ENCODE measurements at places on chromosomes 7 and 10.
A peak's percentile ranks its signal among the peaks of the same experiment; 100 is the strongest.

- DNase-seq: peak; percentile 84
Observed at GRCh38 chr7:42690794-42691639, 220.9 kb downstream of the C7orf25 start.

DNA sequence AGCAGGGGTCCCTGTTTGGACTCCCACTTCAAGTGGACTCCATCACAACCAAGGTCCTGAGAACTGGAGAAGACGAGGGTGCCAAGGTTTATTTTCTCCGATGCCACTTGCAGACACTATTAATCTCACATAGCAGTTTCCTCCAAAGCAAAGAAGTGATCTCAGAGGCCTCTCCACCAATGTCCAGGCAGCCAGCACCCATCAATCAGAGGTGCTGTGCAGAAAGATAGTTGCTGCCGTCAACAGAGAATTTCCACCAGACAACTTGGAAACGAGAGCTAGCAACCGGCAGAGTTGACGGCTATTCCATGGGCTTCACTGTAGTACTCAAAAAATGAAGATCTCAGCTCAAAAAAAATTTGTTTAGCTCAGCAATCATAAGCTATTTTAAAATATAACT, 438.6 kb upstream of the PFKP start:
- DNase-seq: no peak

DNA sequence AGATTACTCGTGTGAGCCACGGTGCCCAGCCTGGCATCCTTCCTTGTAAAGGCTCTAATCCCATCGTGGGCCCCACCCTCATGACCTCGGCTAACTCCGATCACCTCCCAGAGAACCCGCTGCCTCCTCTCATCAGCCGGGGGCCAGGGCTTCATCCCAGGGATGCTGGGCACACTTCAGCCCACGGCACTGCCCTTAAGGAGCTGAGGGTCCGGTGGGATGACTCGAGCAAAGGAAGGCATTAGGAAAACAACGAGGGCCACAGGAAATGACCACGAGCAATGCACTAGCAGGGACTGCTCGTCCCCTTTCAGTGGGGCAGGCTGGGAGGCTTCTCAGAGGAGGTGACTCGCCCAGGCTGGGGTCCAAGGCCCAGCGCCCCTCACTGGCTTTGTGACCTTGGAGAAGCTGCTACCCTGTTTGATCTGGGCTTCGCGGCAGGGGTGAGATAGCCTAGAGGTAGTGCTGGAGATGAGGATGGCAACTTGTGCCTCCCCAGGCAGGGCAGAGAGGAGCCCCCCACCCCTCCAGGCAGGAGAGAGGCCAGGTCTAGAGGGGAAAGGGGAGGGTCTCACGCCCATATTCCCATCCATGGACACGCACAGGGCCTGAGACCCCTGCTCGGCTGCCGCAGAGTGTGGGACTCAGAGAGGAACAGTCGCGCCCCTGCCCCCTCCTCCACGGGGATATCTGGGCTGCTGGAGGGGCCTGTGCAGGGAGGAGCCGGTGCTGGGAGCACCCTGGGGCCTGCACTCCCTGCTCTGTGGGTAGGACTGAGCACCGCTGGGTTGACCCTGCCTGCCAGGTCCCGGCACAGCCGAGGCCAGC, 26.8 kb downstream of the ELFN1 start:
- DNase-seq: no peak

DNA sequence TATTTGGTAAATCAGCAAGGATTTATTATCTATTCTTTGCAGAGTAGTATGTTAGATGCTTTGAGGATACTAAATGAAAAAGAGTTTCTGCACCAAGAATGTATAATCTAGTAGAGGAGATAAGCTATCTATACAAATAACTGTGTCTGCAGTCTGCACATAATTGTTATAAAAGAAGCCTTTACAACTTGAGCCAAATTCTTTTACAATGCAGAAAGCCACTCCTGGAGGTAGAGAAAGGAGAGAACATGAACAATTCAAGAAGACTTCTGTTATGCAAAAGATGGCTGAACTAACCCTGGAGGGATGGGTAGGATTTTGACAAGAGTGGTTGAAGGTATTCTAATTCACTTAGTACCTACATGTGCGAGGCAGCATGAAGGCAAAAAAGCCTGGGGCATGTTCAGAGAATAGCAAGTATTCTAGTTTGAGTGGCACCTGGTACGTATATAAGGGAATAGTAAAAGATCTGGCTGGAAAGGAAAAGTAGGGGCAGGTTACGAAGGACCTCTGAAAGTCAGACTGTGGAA, 251.1 kb upstream of the KAT6B start:
- no peak for DNase-seq

DNA sequence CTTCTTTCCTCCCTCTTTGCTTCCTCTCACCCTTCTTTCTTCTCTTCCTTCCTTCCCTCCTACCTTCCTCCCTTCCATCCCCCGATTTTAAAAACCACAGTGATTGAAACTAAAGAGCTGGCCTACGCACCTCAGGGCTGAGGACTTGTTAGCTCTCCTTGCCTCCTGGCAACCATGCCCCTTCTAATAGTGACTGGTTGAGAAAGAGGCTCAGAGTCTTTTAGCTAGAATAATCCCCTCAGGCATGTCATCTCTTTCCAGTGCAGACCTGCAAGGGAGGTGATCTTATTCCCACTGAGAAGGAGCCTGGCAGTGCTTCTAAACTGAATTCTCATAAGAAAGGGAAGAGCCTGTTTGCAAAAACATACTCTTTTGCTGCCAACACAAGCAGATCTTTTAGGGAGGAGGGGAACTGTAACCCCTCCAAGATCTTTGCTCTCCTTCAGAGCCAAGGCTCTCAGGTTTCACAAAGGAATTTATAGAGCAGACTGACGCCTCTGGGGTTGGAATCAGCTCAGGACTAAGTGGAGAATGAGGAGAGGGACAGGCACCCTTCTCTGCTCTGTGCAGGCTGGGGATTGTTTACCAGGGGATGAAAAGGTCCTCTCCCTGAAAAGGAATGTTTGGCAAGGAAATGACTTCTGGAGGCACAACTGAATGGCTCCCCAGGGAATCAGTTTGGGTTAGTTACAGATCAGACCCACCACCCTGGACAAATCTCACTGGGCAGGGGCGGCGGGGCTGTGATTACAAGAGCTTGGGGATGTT, 9.4 kb upstream of the ANKRD1 start:
- DNase-seq: no peak

DNA sequence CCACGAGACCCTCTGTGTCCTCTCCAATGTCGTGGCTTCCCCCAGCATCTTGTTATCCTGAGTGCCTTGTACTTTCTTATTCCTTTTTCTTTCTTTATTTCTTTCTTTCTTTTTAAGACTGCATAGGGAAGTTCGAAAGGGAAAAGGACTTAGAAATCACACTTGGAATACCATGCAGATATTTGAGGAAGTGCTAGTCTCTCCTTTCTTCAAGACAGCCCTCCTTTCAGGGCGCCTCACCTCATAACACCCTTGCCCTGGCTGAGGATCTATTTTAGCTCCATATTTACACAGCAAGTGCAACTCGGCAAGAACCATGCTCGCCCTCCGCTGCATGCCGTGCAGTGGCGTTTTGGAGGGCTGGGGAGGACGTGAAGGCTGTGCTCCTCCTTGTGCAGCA, 232.3 kb upstream of the GLI3 start:
- DNase-seq: no peak

DNA sequence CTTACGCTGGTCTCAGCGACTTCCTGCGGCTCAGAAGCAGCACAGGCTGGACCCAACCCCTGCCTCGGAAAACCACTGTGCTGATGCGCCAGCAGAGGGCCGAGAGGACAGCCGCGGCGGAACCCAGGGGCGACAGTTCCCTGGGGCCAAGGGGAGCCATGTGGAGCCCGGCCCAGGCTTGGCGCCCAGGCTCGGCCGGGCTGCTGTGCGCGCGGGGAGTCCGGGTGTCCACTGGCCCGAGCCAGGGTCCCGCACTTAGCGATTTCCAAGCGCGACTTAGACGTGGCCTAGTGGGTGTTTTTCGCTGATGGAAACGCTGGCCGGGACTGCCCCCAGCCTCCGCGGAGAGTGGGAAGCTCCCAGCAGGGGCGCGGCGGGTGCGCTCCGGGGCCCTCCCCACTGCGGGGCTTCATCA, 18.6 kb upstream of the ZNF32 start:
- peak; percentile 33 for DNase-seq

DNA sequence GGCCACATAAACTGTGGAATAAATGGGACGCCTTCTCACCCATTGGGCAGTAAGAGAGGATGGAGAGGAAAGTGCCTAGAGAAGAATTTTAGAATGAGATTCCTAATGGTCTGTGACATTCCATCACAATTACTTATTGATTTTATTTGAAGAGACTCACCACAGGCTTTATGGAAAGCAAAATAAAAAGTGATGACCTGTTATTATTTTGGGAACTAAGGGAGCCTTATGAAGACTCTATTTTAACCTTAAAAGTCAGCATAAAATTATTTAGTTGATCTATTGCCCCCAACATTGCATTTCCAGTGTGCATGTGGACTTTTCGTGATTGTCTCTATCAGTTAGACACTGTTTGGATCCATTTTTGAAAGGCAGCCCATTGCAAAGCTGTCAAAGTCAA, 107.5 kb downstream of the PCLO start:
- no peak for DNase-seq

- no peak for DNase-seq
Observed at GRCh38 chr10:99297033-99297432, 32.1 kb upstream of the CNNM1 start.

- DNase-seq: no peak
Observed at GRCh38 chr10:102595293-102595692, 49.0 kb upstream of the TRIM8 start.

DNA sequence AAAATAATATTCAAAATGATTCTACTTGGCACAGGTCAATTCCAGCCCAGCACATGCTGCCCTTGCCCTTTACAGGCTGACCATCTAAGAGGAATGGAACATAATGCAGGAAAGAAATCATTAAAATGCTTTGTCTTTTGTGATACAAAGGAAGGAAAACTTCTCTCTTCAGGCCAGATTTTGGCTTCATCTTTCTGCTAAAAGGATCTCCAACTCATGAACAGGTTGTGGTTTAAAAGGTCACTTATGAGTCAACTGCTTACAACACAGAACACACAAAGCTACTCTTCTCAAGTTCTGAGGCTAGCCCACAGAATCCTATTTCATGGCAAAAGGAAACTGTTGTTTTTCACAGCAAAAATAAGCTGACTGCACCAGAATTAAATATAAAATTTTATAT, 197.1 kb downstream of the DOCK4 start:
- peak; percentile 48 for DNase-seq

DNA sequence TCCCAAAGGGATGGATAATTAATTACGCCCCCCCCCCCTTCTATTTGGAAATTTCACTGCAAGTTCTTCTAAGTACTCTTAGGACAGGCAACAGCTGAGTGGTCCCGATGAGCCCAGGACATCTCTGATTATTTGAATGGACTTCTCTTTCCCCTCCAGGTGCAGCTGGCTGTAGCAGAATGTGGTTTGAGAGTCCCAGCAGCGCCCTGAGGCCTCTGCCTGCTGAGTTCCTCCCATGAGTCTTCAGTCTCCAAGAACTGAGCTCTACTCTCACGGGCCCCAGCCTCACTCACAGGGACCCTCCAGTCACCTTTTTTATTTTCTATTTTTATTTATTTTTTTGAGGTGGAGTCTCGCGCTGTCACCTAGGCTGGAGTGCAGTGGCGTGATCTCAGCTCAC, 63.6 kb upstream of the SFMBT2 start:
- DNase-seq: no peak

- no peak for DNase-seq
Observed at GRCh38 chr10:70497120-70497545, 18.6 kb downstream of the PALD1 start.

Data from DMS53 (cell line).